NCI-H524 (cell line): ENCODE measurements at places on chromosomes 3 and 15.

- no peak for DNase-seq
Measured at GRCh38 chr15:22963641-22964040, 16.5 kb downstream of the CYFIP1 start.

DNA sequence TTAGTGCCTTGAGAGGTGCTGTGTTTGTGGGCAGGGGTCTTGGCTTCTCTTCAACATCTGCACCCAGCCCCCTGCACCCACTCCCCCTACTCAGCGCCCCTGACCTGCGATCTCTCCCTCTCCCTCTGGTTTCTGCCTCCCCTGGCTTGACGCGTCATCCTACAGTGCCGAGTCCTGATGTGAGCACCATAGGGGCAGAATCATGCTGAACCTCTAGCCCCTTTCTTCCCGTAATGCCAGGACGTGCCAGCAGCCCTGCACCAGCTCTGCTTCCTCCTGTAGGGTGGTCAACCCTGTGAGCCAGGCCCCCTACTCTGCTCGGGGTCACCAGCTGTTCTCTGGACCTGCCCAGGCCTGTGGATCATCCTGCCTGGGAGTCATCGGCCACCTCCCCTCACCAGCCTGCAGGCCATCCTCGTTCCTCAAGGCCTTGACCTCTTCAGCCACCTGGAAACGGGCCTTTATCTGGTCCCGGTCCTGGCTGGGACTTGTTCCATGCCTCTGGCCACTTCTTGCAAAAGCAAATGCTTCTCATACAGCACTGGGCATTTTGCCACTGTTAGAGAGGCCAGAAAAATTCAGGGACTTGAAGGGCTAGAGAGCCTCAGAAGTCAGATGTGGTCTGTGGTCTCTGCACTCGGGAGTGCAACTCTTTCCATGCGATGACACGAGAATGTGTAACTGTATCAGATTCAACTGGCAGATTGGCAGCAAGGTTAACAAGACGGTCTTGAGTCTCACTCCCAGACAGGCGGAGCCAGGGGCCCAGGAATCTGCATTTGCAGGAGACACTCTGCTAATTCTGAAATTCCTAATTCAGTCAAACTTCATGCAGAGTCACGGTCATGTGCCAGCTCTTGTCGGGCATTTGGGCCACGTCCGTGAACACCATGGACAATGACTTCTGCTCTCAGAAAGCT is 16.7 kb upstream of the KLF15 start:
- no peak for DNase-seq

DNA sequence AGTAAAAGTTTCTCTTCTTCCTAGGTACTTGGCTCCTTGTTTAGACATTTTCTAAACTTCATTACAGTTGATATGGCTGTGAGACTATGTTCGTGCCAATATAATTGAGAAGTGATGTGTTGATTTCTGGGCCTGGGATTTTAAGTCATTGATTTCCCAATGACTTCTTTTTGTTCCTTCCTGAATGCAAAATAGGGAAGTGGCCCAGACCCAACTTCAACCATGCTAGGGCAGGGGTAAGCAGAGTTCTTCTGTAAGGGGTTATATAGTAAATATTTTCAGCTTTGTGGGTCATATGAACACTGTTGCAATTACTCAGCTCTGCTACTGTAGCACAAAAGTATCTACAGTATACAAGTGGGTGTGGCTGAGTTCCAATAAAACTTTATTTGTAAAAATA is 320.1 kb upstream of the WNT5A start:
- no peak for DNase-seq

DNA sequence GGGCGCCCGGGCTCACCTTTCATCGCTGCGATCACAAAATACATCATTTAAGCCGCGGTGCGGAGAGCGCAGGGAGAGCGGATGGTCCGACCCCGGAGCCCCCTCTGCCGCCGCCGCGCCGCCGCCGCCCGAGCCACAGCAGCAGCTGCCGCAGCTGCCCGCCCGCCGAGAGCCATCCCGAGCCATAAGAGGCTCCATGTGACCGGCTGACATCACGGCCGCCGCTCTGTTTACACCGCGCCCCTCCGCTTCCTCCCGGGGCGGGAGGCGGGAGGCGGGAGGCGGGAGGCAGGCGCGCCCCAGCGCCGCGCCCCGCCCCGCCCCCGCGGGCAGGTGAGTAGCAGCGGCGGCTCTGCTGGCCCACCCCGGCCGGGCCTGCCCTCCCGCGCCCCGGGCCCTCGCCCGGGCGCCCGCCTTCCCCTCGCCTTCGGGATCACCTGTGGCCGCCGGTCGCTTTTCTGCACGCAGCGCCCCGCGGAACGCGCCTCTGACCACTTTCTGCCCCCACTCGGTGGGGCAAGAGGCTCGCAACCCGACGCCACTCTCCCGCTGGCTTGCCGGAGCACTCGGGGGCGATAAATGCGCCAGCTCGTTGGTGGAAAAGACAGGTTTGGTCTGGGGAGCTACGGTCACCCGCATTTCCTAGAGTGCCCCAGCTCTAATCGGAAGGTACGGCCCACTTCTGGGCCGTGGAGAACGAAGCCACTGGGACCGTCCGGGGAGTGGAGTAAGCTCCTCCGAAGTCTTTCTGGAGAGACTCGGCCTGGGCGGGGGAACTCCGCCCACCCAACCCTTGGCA is 113.6 kb upstream of the ICE2 start:
- peak; percentile 89 for DNase-seq

DNA sequence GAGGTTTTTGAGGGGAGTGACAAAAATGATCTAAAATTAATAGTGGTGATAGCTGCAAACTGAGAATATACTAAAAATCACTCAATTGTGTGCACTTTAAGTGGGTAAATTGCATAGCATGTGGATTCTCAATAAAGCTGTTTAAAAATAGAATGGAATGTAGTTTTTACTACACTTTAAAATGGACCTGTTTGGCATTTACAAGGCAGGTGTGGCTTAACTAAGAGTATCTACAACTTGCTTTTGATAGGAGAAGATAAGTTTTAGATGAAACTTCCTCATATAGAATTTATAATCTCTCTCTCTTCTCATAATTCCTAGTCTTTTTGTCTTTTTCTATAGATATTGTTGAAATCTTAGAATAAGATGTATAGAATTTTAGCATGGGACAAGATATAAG is 40.3 kb downstream of the THRB start:
- DNase-seq: no peak

- DNase-seq: no peak
Measured at GRCh38 chr3:33145901-33146580, 32.2 kb downstream of the CRTAP start.

DNA sequence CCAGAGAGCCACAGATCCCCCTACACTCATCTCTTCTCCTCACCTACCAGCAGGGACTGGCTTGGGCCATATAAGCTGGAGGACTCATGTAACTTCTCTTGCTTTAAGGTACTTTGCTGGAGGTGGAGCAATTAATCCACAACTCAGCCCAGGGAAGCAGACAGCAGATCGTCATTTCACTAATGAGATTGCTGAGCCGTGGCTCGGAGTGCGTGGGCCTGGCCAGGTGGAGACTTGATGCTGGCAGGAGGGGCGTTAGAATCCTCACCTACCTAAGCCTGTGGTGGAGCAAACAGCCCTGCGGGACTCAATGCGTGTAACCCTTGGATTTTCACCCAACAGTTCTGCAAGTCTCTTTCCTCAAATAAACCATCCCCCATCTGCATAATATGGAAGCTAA is 253.2 kb downstream of the RORA start:
- DNase-seq: no peak

GRCh38 chr3:124118397-124118796 is 126.5 kb upstream of the ROPN1 start:
- peak; percentile 51 for DNase-seq
